ENCODE measurements at places on chromosomes 2 and 18.

- peak; percentile 17 for DNase-seq
Observed at GRCh38 chr18:78813936-78814710, 165.5 kb upstream of the SALL3 start.

DNA sequence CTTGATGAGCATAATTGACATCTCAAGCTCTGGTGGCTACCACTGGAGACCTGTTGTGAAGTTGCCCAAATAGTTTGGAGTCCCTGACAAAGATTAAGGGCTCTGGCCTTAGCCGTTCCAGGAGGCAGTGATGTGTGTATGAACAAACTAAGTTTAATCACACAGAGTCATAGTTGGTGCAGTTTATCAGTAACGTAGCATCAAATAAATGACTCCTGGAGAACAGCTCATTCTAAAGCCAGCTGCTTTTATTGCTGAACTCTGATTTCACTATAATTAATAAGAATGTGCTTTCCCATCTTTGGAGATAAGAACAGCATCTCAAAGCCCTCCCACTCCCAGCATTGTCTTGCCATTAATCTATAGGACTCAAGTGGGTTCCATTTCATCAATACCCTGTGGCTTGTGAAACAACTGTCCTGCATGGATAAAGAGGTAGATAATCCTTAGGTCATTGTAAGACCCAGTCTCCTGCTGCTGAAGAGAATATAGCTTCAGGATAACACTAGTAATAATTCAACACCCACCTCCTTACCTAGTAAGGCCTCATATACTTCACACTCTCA lies 211.4 kb upstream of the THUMPD2 start:
- no peak for DNase-seq

GRCh38 chr18:70671889-70672565 lies 383.2 kb downstream of the SOCS6 start:
- DNase-seq = no peak

- no peak for DNase-seq
Observed at GRCh38 chr2:217863883-217864282, 138.9 kb downstream of the TNS1 start.

DNA sequence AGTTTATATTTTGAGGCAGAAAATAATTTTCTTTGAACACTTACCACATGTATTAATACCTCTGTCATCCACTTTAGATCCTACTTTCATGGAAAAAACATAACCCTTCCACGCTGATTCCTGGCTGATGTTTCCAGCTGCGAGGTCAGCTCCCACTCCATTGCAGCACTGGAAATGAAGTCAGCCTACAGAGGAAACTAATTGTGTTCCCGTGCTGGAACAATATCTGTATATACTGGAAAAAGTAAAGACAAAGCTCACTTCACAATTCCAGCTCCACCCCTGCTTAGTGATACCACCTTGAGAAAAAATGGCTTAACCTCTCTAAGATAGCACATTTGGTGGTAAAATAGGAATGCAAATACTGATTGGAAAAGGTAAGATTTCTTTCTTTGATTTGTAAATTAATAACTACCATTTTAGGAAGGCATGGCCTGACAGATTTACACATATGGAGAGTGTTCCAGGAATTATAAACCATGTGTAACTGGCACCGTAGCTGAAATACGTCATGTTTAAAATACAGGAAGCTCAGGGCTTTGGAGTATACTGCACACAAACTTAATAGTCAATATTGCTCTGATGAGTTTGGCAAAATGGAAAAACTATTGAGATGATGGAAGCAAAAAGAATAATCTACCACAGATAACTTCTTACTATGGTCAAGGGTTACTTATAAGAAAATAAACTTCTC lies 90.0 kb downstream of the TRIB2 start:
- DNase-seq = no peak

DNA sequence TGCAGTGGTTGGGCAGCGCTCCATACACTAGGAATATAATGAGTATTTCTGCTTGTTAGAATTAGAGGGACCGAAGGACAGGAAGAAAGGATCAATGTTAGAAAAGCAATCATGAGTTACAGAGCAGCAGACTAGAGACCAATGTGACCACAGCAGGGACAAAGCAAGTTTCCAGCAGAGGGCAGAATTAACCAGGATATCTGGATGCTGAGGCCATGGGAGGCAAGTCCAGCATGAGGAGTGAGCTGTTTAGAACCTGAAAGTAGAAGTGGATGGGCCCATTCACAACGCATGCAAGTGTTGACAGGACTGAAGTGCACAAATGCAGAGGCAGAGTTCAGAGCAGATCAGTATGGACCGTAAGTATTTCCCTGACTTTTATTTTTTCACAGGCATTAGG lies 910.4 kb upstream of the GYPC start:
- DNase-seq = peak; percentile 55

DNA sequence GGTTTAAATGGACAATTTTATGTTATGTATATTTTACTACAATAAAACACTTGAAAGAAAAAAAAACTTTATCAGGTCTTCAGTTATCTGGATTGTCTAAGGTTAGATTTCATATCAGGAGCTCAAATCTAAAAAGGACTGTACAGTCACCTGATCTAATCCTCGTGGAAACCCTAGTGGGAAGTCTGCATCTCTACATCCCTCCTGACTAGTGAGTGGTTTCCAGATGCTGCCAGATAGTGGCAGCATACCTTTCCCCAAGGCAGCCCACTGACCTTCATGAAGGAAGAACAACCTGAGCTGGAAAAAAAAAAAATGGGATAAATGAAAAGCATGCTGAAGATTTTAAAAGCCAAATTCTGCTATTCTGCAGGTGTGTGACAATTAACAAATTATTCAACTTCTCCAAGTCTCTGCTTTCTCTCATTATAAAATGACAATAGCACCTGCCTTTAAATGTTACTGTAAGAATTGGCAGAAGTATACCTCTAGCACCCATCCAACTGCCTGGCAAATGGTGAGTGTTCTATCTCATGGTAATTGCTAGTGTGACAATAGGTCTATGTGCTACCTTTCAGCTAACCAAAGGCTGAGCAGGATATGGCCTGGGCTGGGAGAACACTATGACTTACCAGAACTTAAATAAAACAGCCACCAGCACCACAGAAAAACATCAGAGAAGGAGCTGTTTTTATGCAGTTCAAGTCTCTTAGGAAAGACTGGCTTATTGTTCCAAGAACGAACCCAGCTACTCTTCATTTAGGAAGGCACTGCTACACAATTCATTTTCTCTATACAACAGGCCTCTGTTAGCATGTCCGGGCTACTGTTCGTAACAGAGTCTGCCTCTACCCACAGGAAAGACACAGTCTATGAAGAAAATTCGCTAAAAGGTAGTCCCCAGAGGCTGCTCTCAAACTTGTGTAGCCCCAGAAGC lies 8.6 kb downstream of the CLASP1 start:
- DNase-seq = no peak

- no peak for DNase-seq
Observed at GRCh38 chr2:36800381-36800780, 103.9 kb downstream of the VIT start.

- DNase-seq = peak; percentile 8
Observed at GRCh38 chr2:171762879-171763573, 75.8 kb downstream of the DYNC1I2 start.

- no peak for DNase-seq
Observed at GRCh38 chr2:205527801-205528200, 154.5 kb upstream of the NRP2 start.

- DNase-seq = no peak
Observed at GRCh38 chr2:46657042-46657504, 177.7 kb downstream of the TMEM247 start.

Data from NCI-H748 treated with DMSO at 0.1 percent for 48 hours (cell line).